ENCODE measurements at places on chromosomes 6 and 20. TPM values are rescaled to one million over a fixed set of nuclear protein-coding genes. Genes with fewer than 3 reads are reported as not detected.

The SIRPG gene
- polyA plus RNA-seq, result 165 TPM

The SLC29A1 gene
- 2.0 TPM for polyA plus RNA-seq

The HSPA1L gene
- polyA plus RNA-seq, result 1.6 TPM

The PPP1R14C gene
- polyA plus RNA-seq, result not detected
